ENCODE measurements at places on chromosomes 4 and X.
A peak's percentile ranks its signal among the peaks of the same experiment; 100 is the strongest.

- DNase-seq: peak; percentile 51
These were observed at the start of gene C4orf51 for GRCh38 chr4:145679991-145680455. Gene C4orf51, plus strand, starts transcription at chr4:145680146. Its CDS starts 58 bp downstream, at chr4:145680204.

DNA sequence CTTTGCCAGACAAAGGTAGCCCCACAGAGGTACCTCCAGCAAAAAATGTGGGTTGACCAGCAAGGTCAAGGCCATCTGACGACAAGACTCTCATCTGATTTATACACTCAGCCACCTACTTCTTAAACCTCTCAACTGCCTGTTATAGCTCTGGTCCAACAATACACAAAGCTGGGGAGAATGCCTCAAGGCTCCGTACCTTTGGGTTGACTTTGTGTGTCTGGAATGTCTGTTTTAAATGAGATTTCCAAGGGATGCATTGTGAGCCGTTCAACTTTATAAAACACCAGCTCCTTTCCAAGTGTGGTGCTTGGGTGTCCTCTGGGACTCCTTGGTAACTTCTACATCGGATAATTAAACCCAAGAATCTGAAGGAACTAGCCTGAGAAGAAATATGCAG is 167.0 kb upstream of the RPL34 start:
- DNase-seq: no peak

DNA sequence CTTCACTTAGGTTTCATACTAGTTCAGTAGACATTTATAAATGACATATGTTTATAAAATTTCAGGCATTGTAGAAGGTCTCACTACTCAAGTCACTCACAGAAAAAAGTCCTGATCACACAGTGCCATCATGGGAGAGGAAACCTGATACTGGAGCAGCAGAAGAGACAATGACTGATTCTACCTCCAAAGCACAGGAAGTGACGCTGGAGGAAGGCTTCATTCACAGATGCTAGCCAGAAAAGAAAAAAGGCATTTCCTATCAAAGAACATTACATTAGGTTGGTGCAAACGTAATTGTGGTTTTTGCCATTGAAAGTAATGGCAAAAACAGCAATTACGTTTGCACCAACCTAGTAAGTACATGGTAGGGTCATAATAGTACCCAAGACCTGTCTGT is 79.5 kb downstream of the RASGEF1B start:
- no peak for DNase-seq

- DNase-seq: no peak
These were observed 22.4 kb downstream of the FAM53A start for GRCh38 chr4:1661695-1662094.

DNA sequence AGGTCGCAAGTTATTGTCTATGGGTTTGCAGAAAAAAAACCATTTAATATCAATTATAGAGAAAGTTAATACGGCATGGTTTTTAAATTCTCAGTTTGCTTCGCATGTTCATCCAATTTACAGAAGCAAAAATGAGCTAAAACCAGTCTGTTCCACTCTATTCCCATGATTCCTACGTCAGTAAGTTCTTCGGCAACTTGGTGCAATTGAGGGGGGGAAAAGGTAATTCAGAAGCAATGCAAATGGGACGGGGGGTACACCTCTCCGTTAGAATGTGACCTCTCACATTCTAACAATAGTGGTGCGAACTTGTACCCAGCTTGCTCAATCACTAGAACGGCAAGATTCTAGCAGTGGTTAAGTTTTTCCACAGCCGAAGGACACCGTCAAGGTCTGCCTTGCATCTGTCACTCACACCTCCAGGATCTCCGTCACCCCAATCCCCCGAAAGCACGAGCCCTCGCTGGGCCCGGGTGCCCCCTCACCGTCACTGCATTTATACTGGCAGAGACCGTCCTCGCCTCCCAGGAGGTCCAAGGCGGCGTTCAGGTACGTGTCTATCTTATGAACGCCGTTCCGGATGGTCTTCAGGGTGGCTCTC is 653 bp downstream of the PLA2G12A start:
- peak; percentile 1 for DNase-seq

DNA sequence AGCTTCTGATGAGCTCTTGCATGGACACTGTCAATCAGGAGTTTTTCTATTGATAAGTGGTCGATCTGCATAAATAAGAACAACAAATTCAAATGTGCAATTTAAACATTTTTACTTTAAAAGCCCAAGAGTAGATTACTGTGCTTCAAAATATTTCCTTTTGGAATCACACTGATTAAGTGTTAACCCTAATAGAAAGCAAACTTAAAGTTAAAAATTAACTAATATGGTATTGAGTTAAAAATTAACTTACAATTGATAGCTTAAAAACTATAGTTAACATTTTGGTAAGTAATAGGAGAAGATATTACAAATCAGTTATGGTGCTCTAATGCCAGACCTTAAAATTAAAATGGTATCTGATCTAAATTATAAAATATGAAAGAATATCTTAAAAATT is 25.9 kb downstream of the MED14 start:
- DNase-seq: no peak

DNA sequence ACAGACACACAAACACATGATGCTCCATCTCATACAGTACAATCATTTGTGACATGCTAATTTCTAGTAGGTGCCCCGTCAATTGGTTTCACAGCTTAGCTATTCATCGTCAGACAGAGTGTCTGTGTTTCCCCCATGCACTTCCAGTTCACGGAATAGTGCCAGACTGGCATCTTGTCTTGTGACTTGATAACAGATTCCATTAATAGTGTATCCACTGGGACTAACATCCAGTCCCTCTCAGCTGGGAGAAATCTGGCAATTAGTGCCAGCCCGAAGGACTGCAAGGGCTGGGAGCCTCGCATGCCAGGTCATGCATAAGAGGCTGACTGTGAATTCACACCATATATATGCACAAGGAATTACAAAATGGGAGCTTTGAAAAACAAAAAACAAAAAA is 20.2 kb upstream of the GATB start:
- no peak for DNase-seq

- no peak for DNase-seq
These were observed 121.2 kb upstream of the LNX1 start for GRCh38 chr4:53712408-53713020.

DNA sequence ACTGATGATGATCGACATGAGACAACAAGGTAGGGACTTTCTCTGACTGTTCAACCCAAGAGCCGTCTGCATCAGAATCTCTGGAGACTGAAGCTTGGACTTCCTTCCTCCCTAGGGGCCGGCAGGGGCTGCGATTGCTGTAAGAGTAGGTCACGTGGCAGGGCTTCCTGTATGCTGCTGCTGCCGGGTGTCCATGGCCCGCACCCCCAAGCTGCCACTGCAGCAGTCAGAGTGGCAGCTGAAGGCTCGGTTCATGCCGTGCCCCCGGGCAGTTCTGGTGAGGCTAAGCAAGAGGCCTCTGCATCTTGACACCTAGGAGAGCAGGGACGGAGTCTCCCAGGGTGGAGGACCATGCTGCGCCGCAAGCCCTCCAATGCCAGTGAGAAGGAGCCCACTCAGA is at the start of gene SASH3:
Gene SASH3 (plus strand): TSS at position 203 of the 400 bp plus-strand sequence. CDS start 149 bp downstream, at position 352.
- DNase-seq: no peak

- DNase-seq: no peak
These were observed 550.3 kb downstream of the RAB28 start for GRCh38 chr4:12933760-12934221.
